ENCODE measurements at places on chromosomes 13 and 19.
A peak's percentile ranks its signal among the peaks of the same experiment; 100 is the strongest.

- no peak for DNase-seq
Observed at GRCh38 chr13:27170221-27170515, 1.4 kb downstream of the USP12 start.

DNA sequence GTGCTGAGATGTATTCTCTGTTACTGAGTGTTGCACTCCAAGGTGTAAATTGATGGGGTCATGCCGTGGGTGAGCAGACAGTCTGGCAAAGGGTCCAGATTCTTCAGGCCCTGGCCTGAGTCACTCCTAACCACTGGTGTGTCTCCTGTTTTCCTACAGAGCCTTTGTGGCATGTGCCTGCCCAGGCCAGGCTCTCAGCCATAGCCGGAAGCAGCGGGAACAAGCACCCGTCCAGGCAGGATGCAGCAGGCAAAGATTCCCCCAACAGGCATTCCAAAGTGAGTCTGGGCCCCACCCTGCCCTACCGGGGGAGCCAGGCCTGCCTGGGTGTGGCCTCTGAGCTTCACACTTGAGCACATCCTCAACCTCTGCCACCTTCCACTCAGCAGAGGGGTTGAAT, 61.9 kb downstream of the DPF1 start:
- no peak for DNase-seq

DNA sequence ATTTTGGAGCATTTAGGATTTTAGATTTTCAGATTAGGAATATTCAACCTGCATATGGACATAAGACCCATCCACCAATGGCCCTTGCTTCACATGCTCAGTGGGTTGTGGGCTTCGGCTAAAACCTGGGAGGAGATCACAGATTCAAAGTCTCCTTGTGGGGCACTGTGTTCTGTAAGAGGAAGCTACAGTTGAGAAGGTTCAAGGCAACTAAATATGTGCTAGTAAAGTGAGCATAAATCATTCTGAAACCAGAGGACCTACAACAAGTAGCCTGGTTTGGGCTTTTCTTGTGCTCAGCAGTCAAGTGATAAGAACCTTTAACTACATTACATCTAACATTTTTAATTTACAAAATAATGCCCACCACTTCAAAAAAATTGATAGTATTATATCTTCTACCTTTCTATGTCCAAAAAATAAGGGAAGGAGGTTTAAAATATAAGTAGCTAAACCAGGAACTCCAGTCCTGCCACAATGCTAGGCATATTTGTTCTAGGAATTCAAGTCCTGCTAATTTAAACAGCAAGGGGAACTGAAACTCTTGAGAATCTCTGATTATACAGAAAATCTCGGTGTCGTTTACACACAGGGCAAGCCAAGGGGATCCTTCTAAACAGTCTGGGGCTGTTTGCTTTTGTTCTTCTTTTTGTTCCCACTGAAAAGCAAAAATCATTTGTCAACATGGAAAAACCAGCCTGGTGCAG, 36.6 kb downstream of the FOXO1 start:
- DNase-seq, result no peak

- DNase-seq, result no peak
Observed at GRCh38 chr19:28746478-28746877, 466.5 kb downstream of the UQCRFS1 start.

DNA sequence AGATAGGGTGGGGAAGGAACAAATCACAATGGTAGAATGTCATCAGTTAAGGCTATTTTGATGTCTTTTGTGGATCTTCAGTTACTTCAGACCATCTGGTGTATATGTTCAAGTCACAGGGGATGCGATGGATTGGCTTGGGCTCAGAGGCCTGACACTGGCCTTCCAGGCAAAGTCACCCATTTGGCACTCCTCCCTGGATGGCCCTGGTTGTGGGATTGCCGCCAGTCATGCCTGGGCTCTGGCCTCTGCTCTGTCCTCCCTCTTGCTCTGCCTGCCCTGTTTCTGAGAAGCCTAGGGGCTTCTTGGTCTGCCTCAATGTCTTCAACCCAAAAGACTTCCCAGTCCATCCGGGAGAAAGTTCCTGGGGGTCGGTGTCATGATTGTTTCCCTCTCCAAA, 50.2 kb downstream of the ZNF146 start:
- DNase-seq, result no peak

- peak; percentile 85 for DNase-seq
Observed at GRCh38 chr13:99176309-99177276, 24.1 kb upstream of the UBAC2 start.

DNA sequence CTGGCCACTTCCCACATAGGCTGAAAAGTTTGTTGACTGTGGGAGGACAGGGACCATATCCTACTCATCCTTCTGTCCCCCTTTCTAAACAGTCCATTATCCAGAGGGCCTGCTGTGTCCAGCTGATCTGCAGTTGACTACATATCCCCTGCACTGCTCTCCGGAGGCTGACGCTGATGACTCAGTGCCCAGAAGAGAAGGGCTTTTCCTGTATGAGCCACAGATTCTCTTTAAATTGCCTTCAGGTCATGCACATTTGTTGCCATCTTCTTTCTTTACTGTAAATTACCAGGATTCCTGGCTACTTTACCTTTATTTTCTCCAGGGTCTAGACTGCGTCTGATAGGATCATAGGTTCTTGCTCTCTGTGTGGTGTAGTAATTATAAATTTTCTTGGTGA, 125.2 kb downstream of the LACC1 start:
- DNase-seq, result no peak

GRCh38 chr19:18650021-18650390, 13.2 kb downstream of the KLHL26 start:
- DNase-seq, result no peak

DNA sequence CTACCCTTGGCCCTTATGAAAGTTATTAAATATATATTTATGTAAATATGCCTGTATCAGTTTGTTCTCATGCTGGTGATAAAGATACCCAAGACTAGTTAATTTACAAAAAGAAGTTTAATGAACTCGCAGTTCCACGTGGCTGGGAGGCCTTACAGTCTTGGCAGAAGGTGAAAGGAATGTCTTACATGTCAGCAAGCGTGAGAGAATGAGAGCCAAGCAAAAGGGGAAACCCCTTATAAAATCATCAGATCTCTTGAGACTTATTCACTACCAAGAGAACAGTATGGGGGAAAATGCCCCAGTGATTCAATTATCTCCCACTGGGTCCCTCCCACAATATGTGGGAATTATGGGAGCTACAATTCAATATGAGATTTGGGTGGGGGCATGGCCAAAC, 506.0 kb upstream of the ATXN8OS start:
- DNase-seq, result no peak

DNA sequence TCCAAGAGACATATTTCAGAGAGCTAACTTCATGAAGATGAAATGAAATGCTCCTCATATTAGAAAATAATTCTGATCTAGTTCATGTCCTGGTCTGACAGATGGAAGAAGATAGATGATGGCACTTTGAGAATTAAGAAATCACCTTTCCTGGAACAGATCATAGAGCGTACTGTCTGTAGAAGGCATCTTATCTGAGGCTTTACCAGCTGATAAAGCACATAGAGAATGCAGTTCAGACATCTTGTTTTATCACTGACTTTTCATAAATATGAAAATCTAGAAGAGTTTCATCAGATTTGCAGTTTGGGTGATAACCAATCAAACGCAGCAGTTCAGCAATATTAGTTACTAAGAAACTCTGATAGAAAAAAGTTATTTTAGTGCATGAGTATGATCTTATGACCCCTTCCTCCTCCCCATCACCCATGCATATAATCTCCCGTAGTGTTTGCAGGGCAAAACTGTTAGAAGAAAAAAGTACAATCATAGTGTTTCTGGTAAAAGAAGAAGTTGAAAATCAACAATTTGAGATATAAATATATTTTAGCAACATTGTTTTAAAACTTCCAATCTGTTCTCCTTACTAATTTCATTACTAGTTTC, 585.2 kb downstream of the PCDH9 start:
- no peak for DNase-seq

DNA sequence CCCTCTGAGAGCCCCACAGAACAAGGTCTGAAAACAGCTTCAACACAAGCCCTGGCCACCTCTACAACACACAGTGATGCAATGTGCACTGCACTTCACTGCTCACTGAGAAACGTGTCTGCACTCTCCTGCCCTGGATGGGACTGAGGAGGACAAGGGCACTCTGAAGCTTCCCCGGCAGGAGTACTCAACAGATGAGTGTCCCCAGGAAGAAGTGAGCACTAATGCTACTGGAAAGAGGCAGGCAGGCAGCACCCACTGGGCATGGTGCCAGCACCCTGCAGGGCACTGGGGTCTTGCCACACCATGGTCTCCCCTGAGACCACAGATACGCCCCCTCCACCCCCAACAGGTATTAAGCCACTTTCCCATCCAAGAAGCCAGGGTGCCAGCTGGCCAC, 17.7 kb upstream of the SLC35E1 start:
- DNase-seq, result peak; percentile 49

DNA sequence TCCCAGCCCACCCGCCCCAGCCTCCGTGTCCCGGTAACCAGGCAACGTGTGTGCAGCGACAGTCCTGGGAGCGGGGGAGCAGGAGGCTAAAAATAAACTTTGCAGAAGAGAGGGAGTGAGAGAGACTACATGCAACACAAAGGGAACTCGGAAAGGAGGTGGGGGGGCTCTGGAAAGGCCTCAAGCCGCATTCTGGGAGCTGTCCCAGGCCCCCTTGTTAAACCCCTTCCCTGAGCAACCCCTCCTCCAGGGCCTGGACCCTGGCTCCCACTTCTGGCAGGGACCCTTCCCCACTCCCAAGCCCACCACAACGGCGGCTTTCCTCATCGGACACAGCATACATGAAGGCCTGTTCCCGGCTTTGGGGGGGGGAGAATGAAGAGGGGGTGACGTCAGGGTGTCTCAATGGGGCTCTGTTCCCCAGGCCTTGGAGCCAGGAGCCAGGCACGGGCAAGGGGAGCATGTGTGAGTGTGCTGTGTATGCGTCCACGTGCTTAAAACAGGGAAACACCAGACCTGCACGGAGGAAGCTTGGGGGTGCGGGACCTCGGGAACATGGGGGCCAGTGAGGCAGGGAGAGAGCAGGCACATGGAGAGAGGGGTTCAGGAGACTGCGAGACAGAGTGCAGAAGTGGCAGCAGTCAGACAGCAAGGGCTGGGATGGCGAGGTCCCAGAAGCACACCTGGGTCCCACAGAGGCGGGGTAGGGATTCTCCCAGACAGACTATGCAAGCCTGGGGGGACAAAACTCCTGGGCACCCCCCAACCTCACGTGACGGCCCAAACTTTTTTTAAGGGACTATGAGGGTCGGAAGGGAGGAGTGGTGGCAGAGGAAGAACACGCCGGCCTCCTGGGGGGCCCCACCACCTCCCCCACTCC, 2.3 kb downstream of the ERF start:
- DNase-seq, result peak; percentile 53

DNA sequence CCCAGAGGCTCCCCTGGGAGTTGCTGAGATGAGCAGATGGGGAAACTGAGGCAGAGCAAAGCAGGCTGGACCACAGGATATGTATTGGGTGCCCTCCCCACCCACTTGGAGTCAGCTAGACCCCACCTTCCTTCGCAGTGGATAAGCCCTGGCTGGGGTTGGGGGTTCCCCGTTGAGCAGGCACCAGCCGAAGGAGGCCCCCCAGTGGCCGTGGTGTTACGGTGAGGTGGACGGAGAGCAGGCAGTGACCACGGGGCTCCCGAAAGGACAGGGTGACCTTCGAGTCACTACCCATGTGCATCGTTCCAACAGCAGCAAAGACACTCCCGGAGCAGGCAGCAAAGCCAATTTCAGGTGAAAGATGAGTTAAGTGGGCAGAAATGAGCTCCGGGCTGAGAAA, 62.4 kb upstream of the ADGRE5 start:
- DNase-seq, result peak; percentile 64

DNA sequence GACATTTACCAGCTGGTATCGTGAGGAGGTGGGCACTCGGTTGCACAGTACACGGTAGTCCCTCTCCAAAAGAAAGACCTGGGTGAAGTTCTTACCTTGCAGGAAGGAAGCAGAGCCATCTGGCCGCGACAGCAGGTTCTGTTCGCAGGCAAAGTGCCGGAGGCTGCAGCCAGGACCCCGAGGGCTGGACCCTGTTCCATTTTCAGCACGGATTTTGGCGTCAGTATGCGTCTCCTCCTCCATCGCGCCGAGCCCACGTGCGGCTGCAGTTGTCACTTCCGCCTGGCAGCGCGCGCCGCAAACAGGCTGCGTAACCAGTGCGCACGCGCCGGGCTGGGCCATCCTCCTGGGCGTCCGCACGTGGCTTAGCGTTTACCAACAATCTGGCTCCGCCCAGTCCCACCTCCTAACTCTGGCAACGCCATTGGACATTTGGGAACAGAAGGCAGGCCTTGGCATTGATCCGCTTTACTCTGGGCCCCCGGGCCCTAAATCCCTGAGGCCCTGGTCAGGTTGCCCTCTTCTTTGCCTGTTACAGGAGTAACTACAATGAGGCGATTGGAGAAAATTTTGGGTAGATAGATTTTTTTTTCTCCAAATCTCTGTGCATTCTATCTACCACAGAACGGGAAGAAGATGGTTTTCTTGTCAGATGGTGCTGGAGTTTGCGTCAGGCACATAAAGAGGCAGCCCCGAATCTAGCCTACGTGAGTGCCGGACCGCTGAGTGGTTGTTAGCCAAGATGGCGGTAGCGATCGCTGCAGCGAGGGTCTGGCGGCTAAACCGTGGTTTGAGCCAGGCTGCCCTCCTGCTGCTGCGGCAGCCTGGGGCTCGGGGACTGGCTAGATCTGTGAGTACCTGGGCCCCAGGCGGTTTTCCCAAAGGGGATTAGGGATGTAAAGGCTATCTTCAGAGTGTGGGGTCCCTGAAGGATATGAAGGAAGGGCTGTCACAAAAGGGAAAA, at the start of the genes BCKDHA and EXOSC5:
TSS of gene BCKDHA (plus strand) at position 733 of the 964 bp plus-strand sequence. CDS start at position 743, 10 bp downstream.
TSS of gene EXOSC5 (minus strand) at position 274 of the 964 bp plus-strand sequence. CDS start at position 243, 31 bp downstream.
- peak; percentile 97 for DNase-seq

DNA sequence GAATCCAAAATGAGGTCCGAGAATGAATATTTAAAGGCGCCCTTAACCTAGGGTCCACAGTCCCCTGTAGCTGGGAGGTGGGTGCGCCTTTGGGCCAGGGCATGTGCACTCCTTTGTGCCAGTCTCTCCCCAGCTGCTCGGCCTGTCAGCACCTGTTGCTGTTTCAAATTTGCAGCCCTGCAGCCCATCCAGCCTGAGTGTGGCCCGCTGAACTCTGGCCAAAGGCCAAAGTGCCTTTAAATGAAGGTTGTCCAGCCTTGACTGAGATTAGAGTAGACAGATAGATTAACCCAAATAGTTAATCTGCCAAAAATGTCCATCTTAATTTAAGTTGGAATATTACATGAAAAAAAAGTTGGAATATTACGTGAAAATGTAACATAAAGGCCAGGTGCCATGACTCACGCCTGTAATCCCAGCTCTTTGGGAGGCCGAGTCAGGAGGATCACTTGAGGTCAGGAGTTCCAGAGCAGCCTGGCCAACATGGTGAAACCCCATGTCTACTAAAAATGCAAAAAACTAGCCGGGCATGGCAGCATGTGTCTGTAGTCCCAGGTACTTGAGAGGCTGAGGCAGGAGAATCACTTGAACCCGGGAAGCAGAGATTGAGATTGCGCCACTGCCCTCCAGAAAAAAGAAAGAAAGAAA, 25.3 kb downstream of the TPT1 start:
- no peak for DNase-seq

GRCh38 chr13:50572129-50572528, 271.4 kb downstream of the DLEU7 start:
- DNase-seq, result no peak
